Activated CD4-positive, alpha-beta T cell treated with anti-CD3 and anti-CD28 coated beads for 24 hours (primary cell): ENCODE measurements at places on chromosomes 11 and 22.

- no peak for DNase-seq
Observed at GRCh38 chr11:18650859-18651557, 16.9 kb upstream of the SPTY2D1 start.

GRCh38 chr22:45207533-45207932 lies 33.2 kb downstream of the KIAA0930 start:
- no peak for DNase-seq

GRCh38 chr11:75562836-75563484 lies 907 bp downstream of the SERPINH1 start:
- no peak for DNase-seq

DNA sequence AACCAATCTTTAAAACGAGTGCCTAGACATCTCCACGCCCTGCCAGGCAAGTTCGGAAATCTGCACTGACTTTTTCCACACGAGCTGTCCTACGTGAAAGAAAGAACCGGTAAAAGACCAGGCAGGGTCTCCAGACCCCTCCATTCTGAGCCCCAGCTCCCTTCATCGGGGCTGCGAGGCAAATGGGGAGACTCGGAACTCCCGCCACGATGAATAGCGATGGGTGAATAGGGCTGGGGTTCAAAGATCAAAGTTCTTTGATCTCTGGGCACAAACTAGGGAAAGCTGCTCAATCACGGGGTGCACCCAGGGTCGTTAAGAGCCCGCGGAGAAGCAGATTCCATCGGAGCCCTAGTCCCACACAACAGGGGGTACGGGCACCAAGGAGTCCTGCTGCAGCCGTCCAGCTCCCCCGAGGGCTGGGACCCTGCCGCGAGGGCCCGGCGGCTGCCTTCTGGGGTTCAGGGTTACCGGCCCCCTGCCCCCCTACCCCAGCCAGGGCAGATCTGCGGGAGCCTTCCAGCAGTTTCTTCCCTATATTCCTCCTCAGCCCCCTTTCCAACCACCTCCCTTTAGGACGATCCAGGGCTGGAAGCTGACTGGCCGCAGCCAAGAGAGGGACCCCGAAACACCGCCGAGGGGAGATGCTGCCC lies 1.1 kb downstream of the LRP4 start:
- no peak for DNase-seq

DNA sequence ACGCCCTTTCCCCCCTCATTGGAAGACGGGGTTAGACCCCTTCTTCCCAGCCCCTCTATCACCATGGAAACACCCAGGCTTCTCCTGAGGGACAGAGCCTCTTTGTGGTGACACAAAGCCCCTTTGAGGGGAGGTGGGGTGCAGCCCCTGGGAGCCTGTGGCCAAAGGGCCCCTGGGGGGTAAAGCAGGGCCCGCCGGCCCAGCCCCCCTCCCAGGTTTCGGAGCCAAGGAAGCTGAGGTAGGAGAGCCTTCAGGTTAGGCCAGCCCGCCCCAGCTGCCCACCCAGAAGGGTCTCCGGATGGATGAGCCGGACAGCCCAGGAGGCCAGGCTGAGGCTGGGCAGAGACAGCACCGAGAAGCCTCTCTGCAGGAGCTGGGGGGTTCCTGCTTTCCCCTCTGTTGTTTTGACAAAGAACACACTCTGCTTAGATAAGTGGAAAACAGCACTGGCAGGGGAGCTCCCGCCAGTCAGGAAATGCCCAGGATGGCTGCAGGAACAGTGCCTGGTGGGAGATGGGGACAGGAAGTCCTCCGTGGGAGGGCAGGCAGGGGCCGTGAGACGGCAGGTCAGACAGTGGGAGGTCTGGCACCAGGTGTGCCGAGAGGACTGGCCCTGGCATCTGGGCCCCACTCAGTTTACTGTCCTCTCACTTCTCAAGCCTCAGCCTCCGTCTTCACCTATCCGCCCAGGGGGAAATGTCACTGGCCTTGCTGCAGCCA lies 18.2 kb downstream of the ARVCF start:
- no peak for DNase-seq

- DNase-seq = no peak
Observed at GRCh38 chr11:91872243-91872642, 352.4 kb upstream of the FAT3 start.

GRCh38 chr22:35177811-35178210 lies 79.5 kb upstream of the HMGXB4 start:
- DNase-seq = no peak

GRCh38 chr11:47305734-47306483 lies 36.0 kb downstream of the MADD start:
- no peak for DNase-seq
